ENCODE measurements at places on chromosomes 2 and 18. TPM values are rescaled to one million over a fixed set of nuclear protein-coding genes. Genes with fewer than 3 reads are reported as not detected.

Gene RASGRP3
- total RNA-seq = 38.3 TPM

Gene NPAS2
- total RNA-seq = 2.9 TPM

Gene CFAP65
- total RNA-seq = not detected

Gene RBFA
- total RNA-seq = 26.1 TPM

Gene LRRC30
- 6.5 TPM for total RNA-seq

Gene NGEF
- 1.5 TPM for total RNA-seq

Gene IRS1
- total RNA-seq = 9.2 TPM

Gene PSD4
- 1.6 TPM for total RNA-seq

Gene ZC3H8
- total RNA-seq = 13.2 TPM

Gene GPR75
- 0.75 TPM for total RNA-seq

Gene C2orf15
- 0.04 TPM for total RNA-seq

Gene THOC1
- 43.0 TPM for total RNA-seq

Gene COLEC12
- 65.5 TPM for total RNA-seq

Gene CRYGD
- total RNA-seq = not detected

Gene HOXD4
- total RNA-seq = 2.2 TPM
